ENCODE measurements at places on chromosomes 11 and 22.
A peak's percentile ranks its signal among the peaks of the same experiment; 100 is the strongest.

DNA sequence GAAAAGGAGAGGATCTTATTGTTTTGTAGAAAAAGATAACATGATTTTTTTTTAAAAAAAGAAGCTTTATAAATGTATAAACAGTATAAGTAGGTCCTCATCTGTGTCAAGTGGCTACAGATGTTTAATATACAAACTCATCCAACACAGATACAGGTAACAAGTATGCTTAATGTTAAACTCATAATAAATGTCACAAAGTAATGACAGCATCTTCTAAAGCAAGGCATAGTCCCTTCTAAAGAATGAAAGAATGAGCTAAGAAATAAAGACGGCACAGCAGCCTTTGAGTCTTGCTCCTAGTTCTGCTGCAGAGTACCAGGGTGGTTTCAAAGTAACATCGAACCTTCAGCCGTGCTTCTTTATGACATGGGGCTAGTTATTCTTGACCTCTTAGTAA lies 28.7 kb upstream of the BLID start:
- peaks cover 3% of the 10 kb centered on the region for H3K27me3 ChIP-seq
- no peak for DNase-seq
- no peak overlapping the region for H3K27ac ChIP-seq
- no peaks in the 10 kb centered on the region for H3K36me3 ChIP-seq

- H3K4me1 ChIP-seq, result peaks cover 10% of the 10 kb centered on the region
- DNase-seq, result peak; percentile 38
- H3K27me3 ChIP-seq, result no peaks in the 10 kb centered on the region
- H3K36me3 ChIP-seq, result peaks cover 2% of the 10 kb centered on the region
Observed at GRCh38 chr11:3903207-3903896, 47.9 kb downstream of the STIM1 start.

GRCh38 chr11:16827139-16827538 lies 88.7 kb downstream of the C11orf58 start:
- DNase-seq, result no peak
- H3K4me3 ChIP-seq, result no peak overlapping the region
- no peaks in the 10 kb centered on the region for H3K27me3 ChIP-seq
- H3K4me1 ChIP-seq, result no peaks in the 10 kb centered on the region
- H3K36me3 ChIP-seq, result no peaks in the 10 kb centered on the region

GRCh38 chr22:21587803-21588611 lies 20.5 kb downstream of the UBE2L3 start:
- H3K27ac ChIP-seq, result no peak overlapping the region
- peaks cover 5% of the 10 kb centered on the region for H3K36me3 ChIP-seq
- peaks cover 36% of the 10 kb centered on the region for H3K4me1 ChIP-seq
- no peak overlapping the region for H3K4me3 ChIP-seq

DNA sequence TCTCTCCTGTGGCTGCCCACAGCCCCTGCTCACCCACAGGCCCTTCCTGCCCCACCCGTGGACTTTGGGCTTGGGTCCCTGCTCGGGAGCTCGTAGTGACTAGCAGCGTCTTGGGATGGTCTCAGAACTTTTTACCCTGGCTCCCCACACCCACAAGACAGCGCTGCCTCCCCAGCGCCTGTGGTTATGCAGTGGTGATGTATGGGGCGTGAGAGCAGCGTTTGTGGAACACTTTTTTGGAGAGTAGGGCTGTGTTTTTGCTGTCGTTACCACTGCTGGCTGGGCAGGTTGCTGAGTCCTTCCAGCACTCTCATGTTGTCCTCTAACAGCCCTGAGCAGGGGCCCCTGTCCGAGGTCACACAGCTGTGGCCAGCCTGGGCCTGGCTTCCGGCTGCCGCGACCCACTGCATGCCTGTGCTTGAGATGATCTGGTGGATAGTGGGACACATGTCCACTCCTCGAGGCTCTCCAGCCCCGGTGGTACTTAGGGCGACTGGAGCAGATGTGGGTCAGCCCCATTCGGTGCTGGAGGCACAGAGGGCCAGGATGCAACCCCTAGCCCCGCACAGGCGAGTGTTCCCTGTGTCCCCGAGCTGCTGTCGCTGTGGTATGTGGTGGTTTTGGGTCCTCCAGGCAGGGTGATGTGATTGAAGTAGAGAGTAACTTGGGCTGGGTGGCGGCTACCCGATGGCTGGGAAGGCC lies 7.1 kb upstream of the GRAMD4 start:
- H3K27ac ChIP-seq, result no peak overlapping the region
- peak overlapping the region; percentile 4 for H3K4me3 ChIP-seq
- peaks cover 51% of the 10 kb centered on the region for H3K4me1 ChIP-seq
- no peaks in the 10 kb centered on the region for H3K27me3 ChIP-seq
- peaks cover 3% of the 10 kb centered on the region for H3K36me3 ChIP-seq

- peaks cover 24% of the 10 kb centered on the region for H3K36me3 ChIP-seq
- no peak for DNase-seq
- no peak overlapping the region for H3K4me3 ChIP-seq
- no peak overlapping the region for H3K27ac ChIP-seq
Observed at GRCh38 chr22:21755851-21756284, 20.3 kb upstream of the YPEL1 start.

- H3K4me3 ChIP-seq, result no peak overlapping the region
- no peaks in the 10 kb centered on the region for H3K36me3 ChIP-seq
- no peak overlapping the region for H3K27ac ChIP-seq
- DNase-seq, result no peak
Observed at GRCh38 chr11:124832571-124832970, 32.4 kb upstream of the MSANTD2 start.

- no peaks in the 10 kb centered on the region for H3K4me1 ChIP-seq
- peak overlapping the region; percentile 20 for H3K27ac ChIP-seq
- DNase-seq, result no peak
- H3K4me3 ChIP-seq, result no peak overlapping the region
- peaks cover 39% of the 10 kb centered on the region for H3K36me3 ChIP-seq
- no peaks in the 10 kb centered on the region for H3K27me3 ChIP-seq
Observed at GRCh38 chr22:46714550-46714949, 23.5 kb downstream of the CERK start.

DNA sequence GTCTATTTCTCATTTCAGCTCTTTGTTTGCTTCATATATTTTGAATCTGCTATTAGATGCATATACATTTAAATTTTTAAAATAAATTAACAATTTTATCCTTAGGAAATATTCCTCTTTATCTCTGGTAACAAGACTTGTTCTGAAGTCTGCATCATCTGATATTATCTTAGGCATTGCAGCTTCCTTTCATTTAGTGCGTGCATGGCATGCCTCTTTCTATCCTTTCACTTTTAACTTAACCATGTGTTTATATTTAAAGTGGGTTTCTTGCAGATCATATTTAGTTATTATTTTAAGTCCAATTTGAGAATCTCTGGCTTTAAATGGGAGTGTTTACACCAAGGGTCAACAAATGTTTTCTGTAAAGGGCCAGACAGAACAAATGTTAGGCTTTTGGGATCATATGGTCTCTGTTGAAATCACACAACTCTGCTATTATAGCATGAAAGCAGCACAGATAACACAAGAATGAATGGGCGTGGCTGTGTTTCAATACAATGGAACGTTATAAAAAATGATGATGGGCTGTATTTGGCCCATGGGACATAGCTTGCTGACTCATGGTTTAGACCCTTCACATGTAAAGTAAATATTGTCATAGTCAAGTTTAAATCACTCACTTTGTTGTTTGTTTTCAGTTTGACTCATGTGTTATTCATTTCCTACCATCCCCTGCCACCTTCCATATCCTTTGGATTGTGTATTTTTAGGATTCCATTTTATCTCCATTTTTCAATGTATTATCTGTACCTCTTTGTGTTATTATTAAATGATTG lies 83.9 kb upstream of the SNX19 start:
- no peak for DNase-seq
- H3K4me1 ChIP-seq, result no peaks in the 10 kb centered on the region
- H3K27me3 ChIP-seq, result no peaks in the 10 kb centered on the region

DNA sequence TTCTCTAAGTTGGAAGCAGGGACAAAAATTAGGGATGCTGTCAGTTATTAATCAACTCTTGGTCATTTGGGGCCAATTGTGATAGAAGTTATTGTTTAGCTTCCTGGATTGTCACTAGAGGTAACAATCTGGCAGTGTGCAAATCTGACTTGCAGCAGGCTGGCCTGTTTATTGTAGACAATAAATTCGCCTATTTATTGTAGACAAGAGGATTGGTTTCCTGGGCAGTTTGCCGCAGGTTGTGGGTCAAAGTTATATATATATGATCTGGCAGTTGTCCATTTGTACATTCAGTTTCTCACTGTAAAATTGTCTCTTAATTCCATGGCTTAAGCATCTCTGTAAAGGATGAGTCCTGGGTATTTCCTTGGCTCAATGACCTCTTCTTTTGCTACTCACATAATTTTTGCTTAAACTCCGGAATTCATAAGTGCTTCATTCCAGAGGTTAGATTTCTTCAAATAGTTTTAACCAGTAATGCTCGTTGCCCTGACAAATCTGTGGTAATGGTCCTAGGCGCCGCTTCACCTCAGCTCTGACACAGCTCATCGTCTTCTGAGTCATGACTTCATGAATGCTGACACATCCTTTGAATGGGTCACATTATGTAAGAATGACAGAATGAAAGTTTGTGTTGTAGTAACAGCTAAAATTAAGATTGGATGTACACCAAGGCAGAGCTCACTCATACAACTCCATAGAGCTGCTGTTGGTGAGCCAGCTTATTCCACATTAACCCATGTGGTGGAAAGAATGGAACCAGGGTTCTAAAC lies 7.8 kb upstream of the MMP3 start:
- no peaks in the 10 kb centered on the region for H3K4me1 ChIP-seq
- DNase-seq, result no peak

GRCh38 chr22:50656122-50657070 lies 16.2 kb upstream of the SHANK3 start:
- no peaks in the 10 kb centered on the region for H3K27me3 ChIP-seq
- H3K4me1 ChIP-seq, result peaks cover 16% of the 10 kb centered on the region
- H3K27ac ChIP-seq, result no peak overlapping the region

DNA sequence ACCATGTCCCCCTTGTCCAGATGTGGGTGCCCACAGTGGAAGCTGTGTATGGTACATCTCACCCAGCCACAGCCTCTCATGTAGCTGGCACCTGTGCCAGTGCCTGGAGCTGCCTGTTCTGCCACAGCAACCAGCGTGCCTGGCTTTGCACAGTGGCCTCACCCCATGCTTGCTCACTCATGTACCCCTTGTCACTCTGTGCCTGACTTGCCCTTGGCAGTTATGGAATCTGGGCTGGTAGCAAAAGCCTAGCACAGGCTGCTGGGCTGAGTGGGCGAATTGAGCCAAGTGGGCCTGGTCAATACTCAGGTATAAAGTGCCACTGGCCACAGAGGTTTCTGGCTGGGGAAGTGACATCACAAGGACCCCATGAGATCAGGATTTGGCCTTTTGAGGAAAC lies 264.2 kb downstream of the INSC start:
- H3K4me3 ChIP-seq, result no peak overlapping the region
- H3K36me3 ChIP-seq, result no peaks in the 10 kb centered on the region
- no peaks in the 10 kb centered on the region for H3K27me3 ChIP-seq
- no peaks in the 10 kb centered on the region for H3K4me1 ChIP-seq
- no peak overlapping the region for H3K27ac ChIP-seq

- peaks cover 4% of the 10 kb centered on the region for H3K27me3 ChIP-seq
- H3K4me1 ChIP-seq, result no peaks in the 10 kb centered on the region
- no peak for DNase-seq
Observed at GRCh38 chr11:113481672-113482071, 6.5 kb upstream of the DRD2 start.

DNA sequence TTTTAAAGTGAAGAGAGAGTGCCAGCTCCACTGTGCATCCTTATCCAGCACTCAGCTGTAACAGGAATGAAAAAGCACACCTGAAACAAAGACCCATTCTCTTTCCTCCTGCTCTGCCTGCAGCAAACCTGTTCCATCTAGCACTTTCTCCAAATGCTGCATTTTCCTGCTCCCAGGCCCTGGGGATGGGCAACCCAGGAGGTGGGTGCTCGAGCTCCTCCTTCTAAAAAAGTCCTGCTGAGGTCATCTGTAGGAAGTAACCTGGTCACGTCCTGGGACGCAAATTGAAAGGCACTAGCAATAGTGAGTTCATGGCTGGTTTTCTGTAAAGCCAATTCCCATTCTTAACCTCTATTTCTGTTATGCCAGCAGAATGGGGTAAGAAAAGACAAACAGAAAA lies 173.7 kb downstream of the MAML2 start:
- no peaks in the 10 kb centered on the region for H3K27me3 ChIP-seq
- no peaks in the 10 kb centered on the region for H3K36me3 ChIP-seq

- H3K4me1 ChIP-seq, result no peaks in the 10 kb centered on the region
- no peaks in the 10 kb centered on the region for H3K36me3 ChIP-seq
- no peak overlapping the region for H3K4me3 ChIP-seq
- no peaks in the 10 kb centered on the region for H3K27me3 ChIP-seq
Observed at GRCh38 chr22:33803371-33804282, 116.6 kb downstream of the LARGE1 start.

DNA sequence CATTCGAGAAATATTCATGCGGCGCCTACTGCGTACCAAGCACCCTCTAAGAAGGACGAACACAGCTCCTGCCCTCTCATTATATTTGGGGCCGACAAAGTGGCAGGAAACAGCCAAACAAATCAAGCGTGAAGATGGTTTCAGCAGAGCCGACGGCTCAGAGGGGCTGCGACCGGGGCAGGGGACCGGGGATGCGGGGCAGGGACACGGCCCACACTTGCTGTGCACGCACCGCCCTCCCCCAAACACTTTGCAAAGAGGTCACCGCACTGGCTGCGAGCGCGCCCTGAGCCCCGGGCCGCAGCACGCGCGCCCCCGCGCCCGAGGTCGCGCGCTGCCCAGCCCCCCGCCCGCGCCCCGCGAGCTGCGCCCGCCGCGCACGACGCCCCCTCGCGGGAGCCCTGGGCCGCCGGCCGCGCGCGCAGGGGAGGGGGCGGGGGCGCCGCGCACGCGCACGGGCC lies 255 bp upstream of the SYNGR1 start:
- H3K27me3 ChIP-seq, result no peaks in the 10 kb centered on the region
- no peaks in the 10 kb centered on the region for H3K36me3 ChIP-seq
- H3K27ac ChIP-seq, result peak overlapping the region; percentile 82

DNA sequence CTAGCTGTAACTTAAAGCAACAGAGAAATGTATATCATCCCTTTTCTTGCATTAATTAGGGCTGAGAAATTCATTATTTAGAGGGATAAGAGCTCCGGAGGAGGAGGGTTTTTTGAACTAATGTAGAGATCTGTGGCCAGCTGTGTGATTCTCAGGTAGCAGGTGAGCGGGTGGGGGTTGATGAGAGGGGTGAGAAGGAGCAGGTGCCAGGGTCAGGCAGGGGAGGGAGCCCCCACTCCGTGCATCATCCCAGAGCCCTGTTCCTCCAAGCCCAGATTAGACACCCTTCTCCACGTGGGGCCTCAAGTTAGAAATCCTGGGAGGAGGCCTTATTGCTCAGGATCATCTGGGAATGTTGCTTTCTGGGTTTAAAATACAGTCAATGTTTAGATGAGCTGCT lies 24.9 kb downstream of the ZBTB16 start:
- no peaks in the 10 kb centered on the region for H3K27me3 ChIP-seq
- H3K4me3 ChIP-seq, result peak overlapping the region; percentile 53
- H3K36me3 ChIP-seq, result no peaks in the 10 kb centered on the region
- peak overlapping the region; percentile 95 for H3K27ac ChIP-seq
- peaks cover 98% of the 10 kb centered on the region for H3K4me1 ChIP-seq

- no peaks in the 10 kb centered on the region for H3K27me3 ChIP-seq
- H3K4me1 ChIP-seq, result no peaks in the 10 kb centered on the region
- H3K36me3 ChIP-seq, result no peaks in the 10 kb centered on the region
- DNase-seq, result no peak
Observed at GRCh38 chr11:64083398-64084080, 47.8 kb downstream of the FLRT1 start.

All from common myeloid progenitor, CD34-positive (primary cell).